Activated naive CD4-positive, alpha-beta T cell treated with anti-CD3 and anti-CD28 coated beads for 36 hours (primary cell): ENCODE measurements at places on chromosomes 3 and 15. TPM values are rescaled to one million over a fixed set of nuclear protein-coding genes. Genes with fewer than 3 reads are reported as not detected.

DNA sequence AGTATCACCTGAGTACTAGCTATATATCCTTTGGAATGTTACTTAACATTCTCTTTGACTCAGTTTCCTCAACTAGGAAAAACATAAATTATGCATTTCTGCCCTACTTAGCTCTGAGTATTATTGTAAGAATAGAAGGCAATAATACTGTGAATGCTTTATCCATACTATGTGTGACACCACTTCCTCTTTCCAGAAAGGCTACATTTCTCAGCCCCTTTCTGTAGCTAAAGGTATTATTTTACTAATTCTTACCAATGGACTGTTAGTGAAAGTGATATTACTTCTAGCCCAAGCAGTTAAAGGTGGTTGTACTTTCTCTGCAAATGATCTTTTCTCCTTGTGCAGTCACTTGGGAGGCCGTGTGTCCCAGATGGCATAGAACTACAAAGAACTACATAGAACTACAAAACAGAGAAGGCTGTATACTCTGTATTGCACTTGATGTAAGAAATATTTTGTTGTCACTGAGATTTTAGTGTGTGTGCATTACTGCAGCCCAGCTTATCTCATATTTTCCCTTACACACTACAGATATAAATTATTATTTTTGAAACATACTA, 35.1 kb downstream of the MYH15 start:
- H3K36me3 ChIP-seq: no peaks in the 10 kb centered on the region
- no peaks in the 10 kb centered on the region for H3K27me3 ChIP-seq
- no peak for DNase-seq
- H3K4me1 ChIP-seq: no peaks in the 10 kb centered on the region
- H3K4me3 ChIP-seq: no peak overlapping the region

GRCh38 chr15:101426761-101427333, 62.7 kb downstream of the PCSK6 start:
- no peak overlapping the region for H3K27ac ChIP-seq
- no peak for DNase-seq
- H3K36me3 ChIP-seq: no peaks in the 10 kb centered on the region
- H3K27me3 ChIP-seq: peaks cover 3% of the 10 kb centered on the region

- H3K36me3 ChIP-seq: no peaks in the 10 kb centered on the region
- H3K27me3 ChIP-seq: no peaks in the 10 kb centered on the region
- H3K4me1 ChIP-seq: no peaks in the 10 kb centered on the region
- H3K4me3 ChIP-seq: no peak overlapping the region
- H3K27ac ChIP-seq: no peak overlapping the region
- no peak for DNase-seq
Observed at GRCh38 chr3:74315291-74315690, 299.2 kb downstream of the CNTN3 start.

- H3K27ac ChIP-seq: no peak overlapping the region
- peaks cover 25% of the 10 kb centered on the region for H3K27me3 ChIP-seq
- H3K4me1 ChIP-seq: no peaks in the 10 kb centered on the region
Observed at GRCh38 chr15:79168922-79169456, 78.4 kb upstream of the RASGRF1 start.

GRCh38 chr3:145727476-145727875, 433.5 kb downstream of the PLOD2 start:
- no peaks in the 10 kb centered on the region for H3K36me3 ChIP-seq
- H3K4me3 ChIP-seq: no peak overlapping the region

DNA sequence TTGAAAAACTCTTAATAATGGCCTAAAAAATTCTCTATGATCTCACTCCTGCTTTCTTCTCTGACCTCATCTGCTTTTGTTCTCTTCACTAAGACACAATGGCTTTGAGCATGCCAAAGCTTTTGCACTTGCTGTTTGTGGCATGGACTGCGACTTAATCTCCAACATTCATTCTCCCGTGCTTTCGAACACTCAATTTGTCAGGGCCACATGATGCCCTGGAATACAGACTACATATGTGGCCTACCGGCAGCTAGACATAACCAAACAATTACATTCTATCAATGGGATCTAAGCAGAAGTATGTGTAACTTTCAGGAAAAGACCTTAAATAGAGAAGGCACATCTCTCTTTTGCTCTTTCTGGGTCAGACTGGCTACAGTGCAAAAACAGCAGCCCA, 506.5 kb downstream of the MAGI1 start:
- no peak overlapping the region for H3K27ac ChIP-seq
- no peak for DNase-seq
- H3K4me1 ChIP-seq: no peaks in the 10 kb centered on the region
- H3K36me3 ChIP-seq: no peaks in the 10 kb centered on the region
- no peaks in the 10 kb centered on the region for H3K27me3 ChIP-seq

PLA2G4B gene
- total RNA-seq: 9.0 TPM
